ENCODE measurements at places on chromosomes 12 and 14. TPM values are rescaled to one million over a fixed set of nuclear protein-coding genes. Genes with fewer than 3 reads are reported as not detected.

The CRACR2A gene
- 2.7 TPM for total RNA-seq

The MIP gene
- 303 TPM for total RNA-seq

The RAD9B gene
- total RNA-seq: 1.9 TPM

The CCDC88C gene
- 32.2 TPM for total RNA-seq

The TMEM229B gene
- 7.0 TPM for total RNA-seq

The CLECL1 gene
- total RNA-seq: not detected

The TOMM20L gene
- not detected for total RNA-seq

The CCDC175 gene
- total RNA-seq: 8.6 TPM

The PTPRQ gene
- 21.9 TPM for total RNA-seq

The HCAR3 gene
- 2.1 TPM for total RNA-seq

The ADGRD1 gene
- 17.2 TPM for total RNA-seq

The CHD8 gene
- 83.3 TPM for total RNA-seq

The HOXC6 gene
- not detected for total RNA-seq

The TESPA1 gene
- total RNA-seq: 0.71 TPM

The PAX9 gene
- total RNA-seq: 0.38 TPM
